ENCODE measurements at places on chromosomes 4 and X. TPM values are rescaled to one million over a fixed set of nuclear protein-coding genes. Genes with fewer than 3 reads are reported as not detected.

Gene LETM1
- 22.4 TPM for polyA plus RNA-seq

Gene RIPPLY1
- polyA plus RNA-seq, result 2.6 TPM

Gene CRMP1
- polyA plus RNA-seq, result 66.6 TPM

GRCh38 chrX:64394874-64395567, at the start of gene MTMR8:
Gene MTMR8 (minus strand): TSS chrX:64395452. CDS start chrX:64395363, 89 bp downstream.
- peak; percentile 63 for DNase-seq

GRCh38 chr4:180674619-180675358, 1568.4 kb upstream of the TENM3 start:
- no peak for DNase-seq

DNA sequence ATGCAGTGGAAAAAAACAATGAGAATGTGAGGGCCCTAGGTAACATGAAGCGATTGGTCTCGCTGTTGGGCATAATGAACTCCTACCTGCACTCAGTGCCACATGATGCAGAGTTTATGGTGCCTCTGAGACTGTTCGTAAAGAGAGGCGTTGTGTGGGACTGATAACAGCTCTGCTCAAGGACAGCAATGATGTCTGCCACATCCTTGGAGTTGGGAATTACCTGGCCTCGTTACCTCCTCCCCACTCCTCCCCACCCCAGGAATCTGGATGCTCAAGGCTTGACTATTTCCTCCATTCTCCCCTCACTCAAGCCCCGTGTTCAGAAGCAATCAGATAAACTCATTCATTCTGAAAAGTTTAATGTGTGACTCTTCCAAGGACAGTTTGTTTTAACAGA, 148.0 kb upstream of the JADE1 start:
- no peak for DNase-seq

- no peak for DNase-seq
These were observed 1847.0 kb upstream of the PCDH10 start for GRCh38 chr4:131302108-131302507.

GRCh38 chr4:8939840-8940742, 68.5 kb upstream of the HMX1 start:
- DNase-seq, result peak; percentile 56

DNA sequence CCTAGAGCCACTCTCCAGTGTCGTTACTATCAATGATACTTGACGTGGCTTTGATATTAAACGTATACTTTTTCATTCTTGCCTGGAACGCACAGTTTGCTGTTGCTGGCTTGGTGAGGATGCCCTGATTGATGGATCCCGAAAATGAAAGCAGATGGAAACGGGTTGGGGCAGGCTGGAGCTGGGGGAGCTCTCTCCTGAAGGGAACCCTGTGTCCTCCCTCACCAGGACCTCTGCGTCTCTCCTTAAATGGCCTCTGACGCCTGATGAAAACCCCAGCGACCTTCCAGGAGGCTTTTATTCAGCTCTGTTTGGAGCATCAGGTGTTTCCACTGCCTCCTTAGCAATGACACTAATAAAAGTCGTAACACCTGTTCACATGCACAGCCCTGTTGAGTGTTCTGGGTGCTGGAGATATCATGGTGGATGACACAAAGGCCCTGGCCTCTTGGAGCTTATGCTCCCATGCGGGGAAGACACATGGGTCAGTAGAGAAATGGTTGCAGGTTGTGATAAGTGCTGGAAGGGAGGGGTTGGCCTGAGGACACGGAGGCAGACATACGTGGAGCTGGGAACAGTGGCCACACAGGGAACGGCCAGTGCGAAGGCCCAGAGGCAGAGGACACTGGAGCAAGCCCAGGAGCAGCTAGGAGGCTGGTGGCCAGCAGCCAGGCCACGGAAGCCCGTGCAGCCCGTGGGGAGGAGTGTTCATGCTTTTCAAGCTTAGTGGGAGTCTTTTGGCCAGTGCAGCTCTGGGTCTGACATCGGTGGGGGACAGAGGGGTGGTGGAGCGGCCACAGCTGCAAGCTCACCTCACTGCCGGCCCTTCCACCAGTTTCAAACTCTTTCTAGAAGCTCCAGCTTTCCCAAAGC, 7.5 kb downstream of the MSANTD1 start:
- no peak for DNase-seq
